ENCODE measurements at places on chromosomes 16 and 17.

- no peak for DNase-seq
Observed at GRCh38 chr17:66949501-66949900, 15.0 kb upstream of the CACNG4 start.

DNA sequence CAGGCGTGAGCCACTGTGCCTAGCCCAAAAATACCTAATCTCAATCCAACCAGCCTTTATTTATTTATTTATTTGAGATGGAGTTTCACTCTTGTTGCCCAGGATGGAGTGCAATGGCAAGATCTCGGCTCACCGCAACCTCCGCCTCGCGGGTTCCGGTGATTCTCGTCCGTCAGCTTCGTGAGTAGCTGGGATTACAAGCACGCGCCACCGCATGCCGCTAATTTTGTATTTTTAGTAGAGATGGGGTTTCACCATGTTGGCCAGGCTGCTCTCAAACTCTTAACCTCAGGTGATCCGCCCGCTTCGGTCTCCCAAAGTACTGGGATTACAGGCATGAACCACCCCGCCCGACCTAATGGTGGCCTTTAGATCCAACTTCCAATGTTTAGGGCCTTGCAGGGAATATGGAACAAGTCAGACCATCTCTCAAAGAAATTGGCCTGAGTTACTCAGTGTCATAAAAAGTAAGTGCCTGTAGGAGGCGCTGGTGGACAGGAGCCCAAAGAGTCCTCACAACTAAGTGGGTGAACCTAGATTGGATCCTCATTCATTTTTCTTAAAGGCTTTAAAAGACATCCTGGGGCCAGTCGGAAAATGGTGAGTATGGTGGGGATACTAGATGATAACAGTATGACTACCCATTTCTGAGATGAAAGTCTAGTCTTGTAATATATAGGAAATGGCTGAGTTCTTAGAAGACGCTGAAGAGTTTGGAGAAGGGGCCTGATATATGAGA is 4.6 kb downstream of the ZSCAN10 start:
- DNase-seq: peak; percentile 50

- no peak for DNase-seq
Observed at GRCh38 chr16:27269300-27270150, 953 bp upstream of the NSMCE1 start.

DNA sequence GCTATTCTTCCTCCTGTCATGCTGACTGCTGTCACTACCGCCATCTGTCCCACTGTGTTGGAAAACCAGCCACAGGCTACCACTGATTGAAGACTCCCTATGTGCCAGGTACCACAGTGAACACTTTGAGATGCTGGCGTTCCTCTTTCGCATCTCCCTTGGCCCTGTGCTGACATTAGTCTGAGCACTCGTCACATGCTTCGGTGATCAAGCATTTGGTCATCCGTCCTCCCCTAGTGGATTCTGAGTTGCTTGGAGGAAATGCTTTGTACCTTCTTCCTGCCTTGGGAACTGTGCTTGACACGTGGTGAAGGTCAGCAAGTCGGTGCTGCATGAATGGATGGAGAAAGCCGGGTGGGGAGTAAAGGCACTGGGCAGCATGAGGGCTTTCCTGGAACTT is 260.1 kb downstream of the SNX29 start:
- no peak for DNase-seq

GRCh38 chr17:55683550-55684315 is 38.9 kb downstream of the TMEM100 start:
- no peak for DNase-seq

- DNase-seq: no peak
Observed at GRCh38 chr16:22677024-22677830, 136.7 kb upstream of the HS3ST2 start.

GRCh38 chr17:30021708-30022317 is 80.4 kb downstream of the EFCAB5 start:
- peak; percentile 2 for DNase-seq

DNA sequence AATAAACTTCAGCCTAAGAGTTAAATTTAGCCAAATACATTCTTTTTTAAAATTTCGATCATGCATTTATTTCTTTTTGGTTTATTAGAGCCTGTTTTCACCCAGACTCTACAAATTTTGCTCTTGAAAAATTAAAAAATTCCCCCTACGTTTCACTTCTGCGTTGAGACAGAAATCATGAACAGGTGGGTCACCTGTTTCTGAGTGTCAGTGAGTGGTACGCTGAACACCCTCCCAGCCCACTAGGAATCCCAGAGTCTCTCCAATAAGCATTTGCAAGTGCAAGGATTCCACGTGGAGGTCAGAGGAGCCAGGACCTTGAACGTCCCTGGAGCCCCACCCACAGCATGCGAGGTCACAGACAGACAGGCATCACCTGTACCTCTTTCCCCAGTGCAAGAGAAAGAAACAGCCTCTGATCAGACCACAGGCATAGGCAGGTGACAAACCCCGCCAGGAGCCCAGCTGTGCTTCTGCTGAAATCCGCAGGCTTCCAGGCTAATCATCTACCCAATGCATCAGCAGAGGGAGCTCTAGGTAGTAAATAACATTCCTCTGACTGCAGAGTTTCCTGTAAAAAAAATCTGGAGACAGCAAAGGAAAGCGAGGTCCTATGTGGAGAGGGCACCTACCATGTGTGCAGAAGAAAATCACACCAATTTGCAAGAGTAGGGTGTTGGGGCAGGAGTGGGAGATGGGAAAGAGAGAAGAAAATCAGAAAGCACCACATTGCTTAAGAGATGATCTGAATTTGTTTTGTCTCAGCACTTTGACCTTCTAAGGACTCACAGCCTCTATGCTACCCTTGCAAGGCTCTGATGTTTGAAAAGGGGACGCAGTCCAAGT is 5.9 kb upstream of the XYLT1 start:
- DNase-seq: no peak

- DNase-seq: no peak
Observed at GRCh38 chr17:18356624-18357023, 6.7 kb downstream of the SHMT1 start.

DNA sequence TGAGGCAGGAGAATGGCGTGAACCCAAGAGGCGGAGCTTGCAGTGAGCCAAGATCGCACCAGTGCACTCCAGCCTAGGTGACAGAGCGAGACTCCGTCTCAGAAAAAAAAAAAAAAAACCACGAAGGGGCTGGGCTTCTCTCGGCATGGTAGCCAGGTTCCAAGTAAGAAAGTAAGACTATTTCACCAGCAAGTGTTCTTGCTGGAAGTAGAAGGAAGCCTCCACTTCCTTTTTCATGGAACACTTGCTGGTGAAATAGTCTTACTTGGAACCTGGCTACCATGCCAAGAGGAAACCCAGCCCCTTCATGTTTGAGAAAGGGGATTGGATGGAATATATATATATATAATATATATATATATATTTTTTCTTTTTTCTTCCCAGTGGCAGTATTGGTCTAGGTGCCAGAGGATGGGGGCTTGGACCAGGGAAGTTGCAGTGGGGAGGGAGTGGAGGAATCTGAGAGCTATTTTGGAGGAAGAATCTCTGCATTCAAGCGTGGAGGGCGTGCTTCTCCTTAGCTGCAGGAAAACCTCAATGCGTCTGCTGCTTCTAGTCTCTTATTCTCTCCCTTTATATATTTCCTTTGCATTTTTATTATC is 7.2 kb upstream of the N4BP1 start:
- DNase-seq: no peak

GRCh38 chr17:69141431-69142174 is at the start of gene ABCA6:
ABCA6 (minus strand) TSS chr17:69141895; CDS start chr17:69140703, 1,192 bp downstream.
- DNase-seq: no peak

DNA sequence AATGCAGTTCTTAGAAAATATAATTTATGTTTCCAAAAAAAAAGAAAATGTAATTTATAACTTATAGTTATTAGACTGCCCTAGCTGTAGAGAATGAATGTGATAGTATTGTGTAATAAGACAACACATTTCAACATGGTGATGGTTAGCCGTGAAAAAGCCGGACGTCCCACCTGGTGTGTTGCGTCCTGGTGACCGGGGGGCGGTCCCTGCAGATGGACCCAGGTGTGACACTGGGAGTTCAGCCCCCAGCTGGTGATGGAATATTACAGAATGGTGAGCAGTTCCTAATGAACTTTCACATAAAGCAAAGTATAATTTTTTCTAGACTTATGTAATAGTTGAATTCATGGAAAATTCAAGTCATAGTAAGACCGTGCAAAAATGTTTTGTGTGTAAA is 132.8 kb downstream of the LAT start:
- no peak for DNase-seq

- DNase-seq: no peak
Observed at GRCh38 chr17:81859906-81860755, at the start of gene P4HB. P4HB (minus strand) TSS chr17:81860535; CDS start chr17:81860471, 64 bp downstream.

- peak; percentile 62 for DNase-seq
Observed at GRCh38 chr17:38871247-38872015, 1.6 kb downstream of the LASP1 start.

DNA sequence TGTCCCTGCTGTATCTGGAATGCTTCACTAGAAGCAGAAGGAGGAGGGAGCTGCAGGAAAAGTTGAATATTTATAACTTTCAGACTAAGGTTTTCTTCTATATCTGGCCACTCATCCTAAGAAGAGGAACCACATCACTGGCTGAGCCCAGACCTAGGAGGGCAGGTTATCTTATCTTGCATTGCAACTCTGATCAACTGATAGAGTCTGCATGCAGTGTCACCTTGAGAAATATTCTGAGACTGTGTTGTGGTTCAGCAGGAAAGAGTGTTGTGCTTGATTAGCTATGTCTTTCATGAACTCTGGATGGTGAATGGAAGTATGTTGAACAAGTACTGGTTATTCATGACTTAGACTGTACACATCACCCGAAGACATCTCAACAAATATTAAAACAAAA is 460.0 kb downstream of the TOX3 start:
- DNase-seq: no peak

DNA sequence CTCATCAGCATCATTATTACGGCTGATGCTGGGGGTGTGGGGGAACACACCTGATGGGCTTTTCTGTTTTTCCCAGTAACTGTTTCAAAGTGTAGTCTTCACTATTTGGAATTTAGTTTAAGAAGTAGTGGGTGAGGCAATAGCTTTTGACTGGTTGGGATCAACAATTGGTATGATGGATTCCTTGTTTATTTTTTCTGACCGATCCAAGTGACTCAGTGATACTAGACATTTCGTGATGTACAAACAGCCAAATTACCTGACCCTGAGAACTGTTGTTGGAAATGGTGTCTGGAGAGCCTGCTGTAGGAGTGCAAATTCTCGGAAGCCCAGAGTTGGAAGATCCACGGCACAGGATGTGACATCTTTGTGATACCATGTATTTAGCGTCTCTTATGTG is 204.2 kb downstream of the PRKCA start:
- DNase-seq: no peak

DNA sequence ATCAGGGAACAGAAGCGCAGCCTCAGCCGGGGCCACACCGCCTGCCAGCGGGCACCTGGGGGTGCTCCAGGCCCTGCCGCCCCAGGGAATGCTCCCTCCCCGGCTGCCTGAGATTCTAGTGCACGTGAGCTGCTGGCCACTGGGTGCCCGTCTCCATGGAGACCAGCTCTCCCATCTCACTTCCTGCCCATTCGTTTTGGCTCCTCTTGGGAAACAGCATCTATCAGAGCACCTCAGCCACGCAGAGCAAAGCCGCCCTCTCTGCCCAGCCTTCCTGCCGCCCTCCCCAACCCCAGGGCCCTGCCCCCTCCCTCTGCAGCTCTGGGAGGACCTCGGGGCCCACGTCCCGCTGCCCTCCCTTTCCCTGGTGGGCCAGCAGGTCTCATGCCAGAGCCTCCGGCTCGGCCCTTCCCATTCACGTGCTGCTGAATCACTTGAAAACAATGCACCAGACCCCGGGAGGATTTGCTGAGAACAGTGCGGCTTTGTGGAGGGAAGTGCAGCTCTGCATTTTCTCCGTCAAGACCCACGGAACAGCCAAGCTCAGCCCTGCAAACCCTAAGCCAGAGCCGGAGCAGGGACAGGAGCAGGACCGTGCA is 19.4 kb downstream of the CEP295NL start:
- DNase-seq: no peak

DNA sequence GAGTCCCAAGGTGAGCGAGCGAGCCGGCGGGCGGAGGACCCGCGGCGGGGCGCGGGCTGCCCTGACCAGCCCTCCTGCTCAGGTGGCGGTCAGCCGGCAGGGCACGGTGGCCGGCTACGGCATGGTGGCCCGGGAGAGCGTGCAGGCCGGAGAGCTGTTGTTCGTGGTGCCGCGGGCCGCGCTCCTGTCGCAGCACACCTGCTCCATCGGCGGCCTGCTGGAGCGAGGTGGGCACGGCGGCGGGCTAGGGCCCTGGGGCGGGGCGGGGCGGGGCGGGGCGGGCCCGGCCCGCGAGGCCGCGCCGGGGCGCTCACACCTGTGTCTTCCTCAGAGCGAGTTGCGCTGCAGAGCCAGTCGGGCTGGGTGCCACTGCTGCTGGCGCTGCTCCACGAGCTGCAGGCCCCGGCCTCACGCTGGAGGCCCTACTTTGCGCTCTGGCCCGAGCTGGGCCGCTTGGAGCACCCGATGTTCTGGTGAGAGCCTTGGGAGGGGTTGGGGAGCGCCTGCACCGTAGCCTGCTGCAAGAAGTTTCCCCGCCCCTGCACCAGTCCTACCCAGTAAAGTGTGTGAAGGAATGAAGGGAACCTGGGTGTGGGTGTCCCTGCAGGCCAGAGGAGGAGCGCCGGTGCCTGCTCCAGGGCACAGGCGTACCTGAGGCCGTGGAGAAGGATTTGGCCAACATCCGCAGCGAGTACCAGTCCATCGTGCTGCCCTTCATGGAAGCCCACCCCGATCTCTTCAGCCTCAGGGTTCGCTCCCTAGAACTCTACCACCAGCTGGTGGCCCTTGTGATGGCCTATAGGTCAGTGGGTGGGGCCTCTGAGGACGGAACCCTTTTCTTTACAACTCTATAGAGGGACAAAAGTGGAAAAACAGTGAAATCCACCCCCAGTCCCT is 802 bp downstream of the SETD6 start:
- DNase-seq: peak; percentile 38

Measured in T-cell (primary cell).